ENCODE measurements at places on chromosomes 2 and 18. TPM values are rescaled to one million over a fixed set of nuclear protein-coding genes. Genes with fewer than 3 reads are reported as not detected.

DNA sequence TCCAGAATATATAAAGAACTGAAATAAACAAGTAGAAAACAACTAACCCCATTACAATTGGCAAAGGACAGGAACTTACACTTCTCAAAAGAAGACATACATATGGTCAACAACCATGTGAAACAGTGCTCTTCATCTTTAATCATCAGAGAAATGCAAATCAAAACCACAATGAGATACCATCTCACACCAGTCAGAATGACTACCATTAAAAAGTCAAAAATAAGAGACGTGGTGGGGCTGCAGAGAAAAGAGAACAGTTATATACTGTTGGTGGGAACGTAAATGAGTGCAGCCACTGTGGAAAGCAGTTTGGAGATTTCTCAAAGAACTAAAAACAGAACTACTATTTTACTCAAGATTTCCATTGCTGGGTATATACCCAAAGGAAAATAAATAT lies 1696.3 kb upstream of the TMEFF2 start:
- ATAC-seq = no peak

- no peak for ATAC-seq
Observed at GRCh38 chr2:215003001-215003400, 135.4 kb downstream of the ABCA12 start.

DNA sequence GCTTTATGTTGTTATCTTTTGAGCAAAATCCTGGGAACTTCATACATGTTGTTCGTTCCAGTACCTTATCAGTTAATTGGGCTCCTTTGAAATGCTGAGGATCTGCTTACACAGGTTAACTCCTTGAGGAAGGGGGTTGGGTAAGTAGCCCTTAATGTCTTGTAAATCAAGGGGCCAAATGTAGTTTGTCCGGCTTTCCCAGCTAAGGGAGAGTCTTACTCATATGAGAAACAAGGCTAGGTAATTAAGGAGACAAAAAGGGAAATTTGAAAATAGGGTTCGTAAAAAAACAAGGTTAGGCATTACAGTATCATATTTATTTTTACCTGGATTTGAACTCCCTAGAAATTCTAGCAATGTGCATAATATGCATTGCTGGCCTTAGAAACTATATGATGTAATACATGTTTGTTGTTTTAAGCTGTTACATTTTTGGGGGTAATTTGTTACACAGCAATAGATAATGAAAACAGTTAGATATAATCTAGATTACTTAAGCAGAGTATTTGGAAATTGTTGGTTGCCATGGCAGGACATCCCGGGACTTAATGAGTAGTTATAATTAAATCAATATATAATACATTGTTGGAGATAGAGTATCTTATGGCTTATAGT lies 30.9 kb upstream of the RNF149 start:
- ATAC-seq = no peak

The NYAP2 gene
- total RNA-seq = not detected
